GOT3 (cell line): ENCODE measurements at places on chromosomes 7 and 10.

GRCh38 chr10:59586407-59586891, 123.2 kb downstream of the SLC16A9 start:
- DNase-seq: no peak

GRCh38 chr10:9800011-9800410, 1217.7 kb upstream of the CELF2 start:
- DNase-seq: no peak

DNA sequence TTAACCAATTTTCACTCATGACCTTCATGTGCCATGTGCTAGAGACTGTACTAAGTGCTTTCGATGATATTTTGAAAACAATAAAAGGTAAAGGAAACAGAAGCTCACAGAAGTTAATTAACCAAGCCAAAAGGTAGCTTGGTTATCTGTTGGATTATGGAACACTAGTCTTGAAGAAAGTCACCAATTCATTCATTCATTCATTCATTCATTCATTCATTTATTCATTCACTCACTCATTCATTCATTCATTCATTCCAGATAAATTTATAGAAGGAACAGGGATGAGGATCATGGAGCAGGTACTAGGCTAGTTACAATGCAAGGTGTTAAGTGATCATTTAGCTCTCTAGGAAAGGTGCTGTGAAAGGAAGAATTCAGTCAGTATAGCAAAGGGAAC, 322.8 kb downstream of the MAGI2 start:
- no peak for DNase-seq

DNA sequence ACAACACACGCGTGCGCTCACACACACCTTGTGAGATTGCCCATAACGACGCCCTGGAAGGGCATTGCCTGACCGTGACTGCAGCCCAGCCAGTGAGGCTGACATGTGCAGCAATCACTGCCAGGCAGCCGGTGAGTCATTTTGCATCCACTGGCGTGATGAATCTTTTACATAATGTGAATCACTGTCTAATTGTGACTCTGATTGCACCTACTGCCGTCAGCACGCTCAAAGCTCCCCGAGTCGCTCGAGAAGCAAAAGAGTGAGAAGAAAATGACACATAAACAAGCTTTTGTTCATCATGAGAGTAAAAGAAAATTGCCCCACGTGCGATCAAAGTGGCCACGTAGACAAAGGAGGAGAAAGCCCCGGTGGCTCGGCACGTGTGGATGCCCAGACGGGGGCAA, 117.4 kb upstream of the PFKP start:
- DNase-seq: no peak

DNA sequence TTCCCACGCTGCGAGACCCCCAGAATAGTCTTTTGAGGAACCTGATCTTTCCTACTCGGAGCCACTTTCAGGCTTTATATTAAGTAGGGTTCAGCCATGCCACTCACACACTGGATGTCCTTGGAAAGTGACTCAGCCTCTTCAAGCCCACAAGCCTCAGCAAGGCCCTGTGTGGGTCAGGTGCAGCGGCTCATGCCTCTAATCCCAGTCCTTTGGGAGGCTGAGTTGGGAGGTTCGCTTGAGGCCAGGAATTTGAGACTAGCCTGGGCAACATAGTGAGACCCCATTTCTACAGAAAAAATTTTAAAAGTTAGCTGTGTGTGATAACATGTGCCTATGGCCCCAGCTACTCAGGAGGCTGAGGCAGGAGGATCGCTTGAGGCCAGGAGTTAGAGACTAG, 119.7 kb upstream of the TNRC18 start:
- DNase-seq: no peak
